AML-193 (cell line): ENCODE measurements at places on chromosomes 2 and 18.

DNA sequence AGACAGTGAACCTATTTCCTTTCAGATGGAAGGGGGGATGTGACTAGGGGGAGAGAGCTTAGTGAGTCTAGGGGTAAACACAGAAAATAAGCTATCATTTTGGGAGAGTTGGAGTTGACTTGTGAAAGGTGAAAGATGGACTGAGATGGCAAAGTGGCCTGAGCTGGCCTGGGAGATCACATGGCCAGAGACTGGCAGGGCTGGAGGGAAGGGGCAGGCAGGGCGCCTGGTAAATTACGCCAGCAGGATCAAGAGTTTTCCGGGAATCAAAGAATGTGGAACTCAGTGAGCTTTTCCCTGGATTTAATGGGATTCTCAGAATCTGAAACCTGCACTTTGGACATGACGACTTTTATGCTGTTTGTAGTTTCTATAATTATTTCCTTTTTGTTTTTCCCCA, 841 bp upstream of the CFAP65 start:
- DNase-seq: no peak

- no peak for DNase-seq
Measured at GRCh38 chr2:105712981-105713596, 31.6 kb upstream of the NCK2 start.

DNA sequence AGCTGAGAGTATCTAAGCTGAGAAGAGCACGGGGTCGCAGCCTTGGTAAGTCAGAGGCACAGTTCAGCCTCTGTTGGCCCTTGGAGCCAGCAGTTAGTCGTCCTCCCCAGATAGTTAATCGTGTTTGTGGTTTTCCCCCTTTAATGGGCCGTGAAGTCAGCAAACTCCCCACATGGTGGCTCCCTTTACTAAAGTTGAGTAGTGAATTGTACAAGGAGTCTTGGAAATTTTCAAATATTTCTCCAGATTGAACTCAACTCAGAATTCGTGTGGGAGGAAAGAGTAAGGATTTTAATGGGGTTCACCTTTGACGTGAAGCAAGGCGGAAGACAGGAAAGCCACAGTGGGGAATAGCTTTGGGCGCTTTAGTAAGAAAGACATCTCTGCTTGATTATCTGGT, 2.4 kb upstream of the ADCYAP1 start:
- DNase-seq: no peak

GRCh38 chr18:48310353-48310752, 98.8 kb downstream of the ZBTB7C start:
- DNase-seq: no peak

DNA sequence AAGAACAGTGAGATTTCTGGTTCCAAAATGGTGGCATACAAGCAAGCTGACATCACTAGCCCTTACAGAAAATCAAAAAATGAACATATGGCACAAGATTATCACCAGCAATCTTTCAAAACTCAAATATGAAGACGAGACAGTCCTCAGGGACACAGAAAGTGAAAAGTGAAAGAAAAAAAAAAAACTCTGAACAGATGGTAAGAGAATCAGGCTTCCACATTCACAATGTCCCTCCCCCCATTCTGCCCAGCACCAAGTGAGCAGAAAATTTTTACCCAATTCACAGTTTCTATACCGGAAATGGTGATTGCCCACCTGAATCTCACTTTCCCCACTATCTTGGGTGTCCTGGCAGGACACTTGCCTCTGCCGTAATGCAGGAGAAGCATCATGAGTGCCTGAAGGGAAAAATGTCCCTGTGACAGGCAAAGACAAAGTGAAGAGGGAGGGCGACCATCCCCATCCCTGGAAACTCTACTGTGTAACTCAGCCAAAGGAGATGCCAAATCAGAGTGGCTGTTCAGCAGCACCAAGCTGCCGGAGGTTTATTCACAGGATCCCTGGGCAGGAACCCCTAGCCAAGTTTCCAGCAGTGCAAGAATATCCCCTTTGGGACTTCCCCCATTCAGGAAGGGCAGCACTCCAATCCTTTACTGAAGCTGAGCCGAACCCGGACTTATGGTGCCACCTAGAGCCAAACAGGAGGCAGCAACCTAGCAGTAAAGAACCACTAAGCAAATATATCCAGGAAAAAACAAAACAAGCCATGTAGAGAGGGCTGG, 312.2 kb downstream of the LRATD1 start:
- DNase-seq: no peak

- no peak for DNase-seq
Measured at GRCh38 chr2:31087491-31087890, 50.7 kb downstream of the GALNT14 start.

GRCh38 chr2:94996305-94997100, 29.0 kb upstream of the MAL start:
- no peak for DNase-seq

- DNase-seq: no peak
Measured at GRCh38 chr18:58077329-58077728, 33.3 kb downstream of the NEDD4L start.

GRCh38 chr2:43057742-43058725, 168.4 kb downstream of the ZFP36L2 start:
- no peak for DNase-seq

GRCh38 chr2:59277671-59278070, 1036.5 kb upstream of the FANCL start:
- no peak for DNase-seq

- DNase-seq: no peak
Measured at GRCh38 chr18:9429662-9429993, 45.7 kb upstream of the RALBP1 start.

- no peak for DNase-seq
Measured at GRCh38 chr2:96499061-96499960, 5.8 kb downstream of the NEURL3 start.

DNA sequence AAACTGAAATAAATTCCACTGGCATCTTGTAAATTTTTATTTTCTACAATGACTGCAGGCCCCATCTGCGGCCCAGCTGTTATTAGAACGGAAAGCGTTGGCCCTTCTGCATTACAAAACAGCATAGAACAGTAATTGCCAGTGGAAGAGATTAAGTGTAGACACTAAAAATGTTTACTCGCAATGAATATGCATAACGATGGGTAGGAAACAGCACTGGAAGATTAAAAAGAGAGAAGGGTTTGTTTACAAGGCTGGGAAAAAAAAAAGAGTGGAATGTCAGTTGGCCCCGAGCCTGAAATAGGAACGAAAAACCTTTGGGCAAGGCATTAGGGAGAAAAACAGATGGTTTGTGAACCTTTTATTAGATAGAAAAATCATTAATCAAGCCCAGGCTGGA, 275.9 kb upstream of the TCF4 start:
- DNase-seq: no peak

DNA sequence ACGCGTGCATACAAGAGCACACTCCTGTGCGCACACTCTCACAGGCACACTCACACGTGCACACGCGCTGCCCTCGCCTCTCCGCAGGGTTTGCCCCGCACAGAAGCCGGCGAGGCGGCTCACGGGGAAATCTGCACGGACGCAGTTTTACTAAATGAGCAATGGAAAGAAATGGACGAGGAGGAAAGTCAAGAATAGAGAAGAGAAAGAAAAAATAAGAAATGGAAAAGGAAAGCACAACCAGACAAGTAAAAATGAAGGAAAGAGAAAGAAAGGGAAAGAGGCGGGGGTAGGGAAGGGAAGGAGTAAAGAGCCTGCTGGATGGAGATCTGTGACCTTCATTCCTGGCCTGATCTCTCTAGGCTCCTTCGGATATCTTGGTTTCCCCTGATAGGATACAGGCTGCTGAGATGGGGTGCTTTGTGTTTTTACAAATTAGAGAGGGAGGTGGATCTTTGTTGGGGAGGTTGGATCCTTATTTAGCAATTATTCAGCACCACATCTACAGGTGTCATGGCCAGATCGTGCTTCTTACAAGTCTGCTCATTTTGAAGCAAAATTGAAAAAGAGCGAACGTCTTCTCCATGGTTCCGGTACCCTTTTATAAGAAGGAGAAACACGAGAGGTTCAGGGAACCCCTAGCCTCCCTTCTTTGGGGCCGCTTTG, 693 bp upstream of the LRP2 start:
- no peak for DNase-seq

- DNase-seq: no peak
Measured at GRCh38 chr2:239184179-239184578, 216.6 kb downstream of the HDAC4 start.

DNA sequence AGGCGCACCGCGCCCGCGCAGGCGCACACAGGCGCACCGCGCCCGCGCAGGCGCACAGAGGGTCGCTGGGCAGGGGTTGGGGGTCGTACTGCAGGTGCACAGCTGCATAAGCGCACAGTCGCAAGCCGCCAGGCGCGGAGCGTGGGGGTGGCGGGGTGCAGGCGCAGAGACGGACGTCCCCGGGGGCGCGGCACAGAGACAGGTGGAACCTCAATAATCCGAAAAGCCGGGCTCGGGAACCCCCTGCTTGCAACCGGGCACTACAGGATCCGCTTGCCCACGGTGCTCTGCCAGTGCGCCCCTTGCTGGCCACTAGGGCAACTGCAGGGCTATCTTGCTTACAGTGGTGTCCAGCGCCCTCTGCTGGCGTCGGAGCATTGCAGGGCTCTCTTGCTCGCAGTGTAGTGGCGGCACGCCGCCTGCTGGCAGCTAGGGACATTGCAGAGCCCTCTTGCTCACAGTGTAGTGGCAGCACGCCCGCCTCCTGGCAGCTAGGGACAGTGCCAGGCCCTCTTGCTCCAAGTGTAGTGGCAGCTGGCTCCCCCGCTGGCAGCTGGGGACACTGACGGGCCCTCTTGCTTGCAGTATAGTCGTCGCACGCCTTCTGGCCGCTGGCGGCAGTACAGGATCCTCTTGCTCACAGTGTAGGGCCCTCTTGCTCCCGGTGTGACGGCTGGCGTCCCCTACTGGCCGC, 34.9 kb downstream of the FAM110C start:
- DNase-seq: peak; percentile 36

DNA sequence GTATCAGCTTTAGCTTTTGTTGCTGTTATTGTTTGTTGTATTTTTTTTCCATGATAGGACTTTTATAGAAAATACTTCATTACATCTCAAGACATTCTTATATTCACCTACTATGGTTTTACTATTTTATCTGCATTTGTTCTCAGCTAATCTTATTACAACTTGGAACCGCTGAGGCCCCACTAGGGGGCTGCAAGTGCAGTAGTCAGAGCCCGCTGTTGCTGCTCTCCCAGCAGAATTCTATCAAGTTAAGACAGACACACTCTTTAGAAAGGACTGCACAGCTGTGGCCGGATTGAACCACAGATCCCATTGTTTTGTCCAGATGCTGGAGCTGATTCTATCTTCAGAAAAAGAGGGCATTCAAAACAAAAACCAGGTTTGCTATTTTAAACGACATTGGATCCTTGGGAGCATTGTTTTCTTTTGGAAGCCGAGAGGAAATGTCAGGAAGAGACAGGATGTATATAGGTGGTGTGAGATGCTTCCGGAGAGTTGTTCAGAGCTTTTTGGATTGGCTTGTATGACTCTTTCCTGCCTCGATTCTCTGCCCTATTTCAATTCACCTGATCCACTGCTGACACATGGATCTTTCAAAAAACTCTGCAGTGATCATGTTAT, 105.7 kb upstream of the GAREM1 start:
- no peak for DNase-seq

- no peak for DNase-seq
Measured at GRCh38 chr2:1677821-1678165, 66.5 kb downstream of the PXDN start.
